Right renal pelvis (tissue), 4 donors: ENCODE measurements at places on chromosomes 2 and 18. TPM values are rescaled to one million over a fixed set of nuclear protein-coding genes. Genes with fewer than 3 reads are reported as not detected.

DNA sequence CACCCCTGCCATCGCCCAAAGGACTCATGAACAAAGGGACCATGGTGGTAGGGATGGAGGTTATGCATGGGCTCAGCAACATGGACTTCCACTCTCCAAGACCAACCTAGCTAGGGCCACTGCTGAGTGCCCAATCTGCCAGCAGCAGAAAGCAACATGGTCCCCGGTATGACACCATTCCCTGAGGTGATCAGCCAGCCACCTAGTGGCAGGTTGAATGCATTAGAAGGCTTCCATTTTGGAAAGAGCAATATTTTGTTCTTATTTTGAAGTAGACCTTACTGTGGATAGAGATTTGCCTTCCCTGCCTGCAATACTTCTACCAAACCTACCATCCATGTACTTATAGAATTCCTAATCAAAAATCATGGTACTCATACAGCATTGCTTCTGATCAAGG lies 99.8 kb downstream of the METTL4 start:
- DNase-seq: no peak

DNA sequence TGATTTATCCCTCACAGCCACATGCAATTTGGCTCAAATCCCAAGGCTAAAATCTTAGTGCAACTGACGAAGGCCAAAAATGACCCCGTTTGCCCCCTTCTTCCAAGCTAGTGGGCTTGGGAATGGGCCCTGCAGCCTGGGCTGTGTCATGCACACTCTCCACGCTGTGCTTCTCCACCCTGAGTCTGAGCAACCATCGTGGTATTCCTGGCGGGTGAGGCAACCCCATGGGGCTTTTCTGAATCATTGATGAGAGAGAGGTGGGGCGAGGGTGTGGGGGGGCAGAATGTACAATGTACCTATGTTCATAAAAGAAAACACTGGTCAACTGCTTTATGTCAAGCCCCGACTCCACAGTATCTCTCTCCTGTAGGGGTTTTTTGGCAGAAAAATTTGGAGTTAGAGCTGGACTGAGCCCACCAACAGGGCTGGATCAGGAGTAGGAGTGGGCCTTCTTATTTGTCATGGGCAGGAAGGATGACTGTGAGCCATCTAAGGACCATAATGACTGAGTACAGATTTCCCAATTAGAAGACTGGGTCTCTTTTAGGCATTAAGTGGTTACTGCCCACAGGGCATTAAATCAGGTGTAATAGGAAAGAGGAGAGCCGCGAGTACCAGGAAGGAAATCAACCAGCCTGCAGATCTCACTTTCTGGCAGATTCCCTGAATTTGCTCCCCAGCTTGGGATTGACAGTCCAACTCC lies 8.9 kb downstream of the SULT1C2 start:
- no peak for DNase-seq

DNA sequence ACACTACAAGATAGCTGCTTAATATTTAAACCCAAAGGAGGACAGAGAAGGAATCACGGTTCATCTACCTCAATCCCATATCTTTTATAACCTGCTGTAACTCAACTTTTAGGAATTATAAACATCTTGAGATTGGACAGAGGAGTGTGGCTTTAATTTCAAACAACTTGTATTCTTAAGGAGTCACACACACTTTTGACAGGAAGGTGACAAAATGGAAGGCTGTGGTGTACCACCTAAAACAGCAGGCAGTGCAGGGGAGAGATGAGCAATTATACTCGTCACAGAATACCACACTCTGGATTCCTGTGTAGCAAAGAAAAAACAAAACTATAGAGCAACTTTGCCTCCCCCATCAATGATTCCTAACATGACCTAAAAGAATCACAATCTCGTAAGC lies 194.8 kb downstream of the ZEB2 start:
- no peak for DNase-seq

The TM4SF20 gene
- 0.21 TPM for polyA plus RNA-seq

- DNase-seq: no peak
These were observed 52.0 kb downstream of the KIF5C start for GRCh38 chr2:148926981-148927401.

The GPBAR1 gene
- polyA plus RNA-seq: 2.1 TPM

GRCh38 chr2:60629305-60629662 lies 75.8 kb upstream of the BCL11A start:
- DNase-seq: no peak

The KCNG2 gene
- 0.52 TPM for polyA plus RNA-seq

GRCh38 chr2:99348173-99348572 lies 11.0 kb downstream of the EIF5B start:
- no peak for DNase-seq

DNA sequence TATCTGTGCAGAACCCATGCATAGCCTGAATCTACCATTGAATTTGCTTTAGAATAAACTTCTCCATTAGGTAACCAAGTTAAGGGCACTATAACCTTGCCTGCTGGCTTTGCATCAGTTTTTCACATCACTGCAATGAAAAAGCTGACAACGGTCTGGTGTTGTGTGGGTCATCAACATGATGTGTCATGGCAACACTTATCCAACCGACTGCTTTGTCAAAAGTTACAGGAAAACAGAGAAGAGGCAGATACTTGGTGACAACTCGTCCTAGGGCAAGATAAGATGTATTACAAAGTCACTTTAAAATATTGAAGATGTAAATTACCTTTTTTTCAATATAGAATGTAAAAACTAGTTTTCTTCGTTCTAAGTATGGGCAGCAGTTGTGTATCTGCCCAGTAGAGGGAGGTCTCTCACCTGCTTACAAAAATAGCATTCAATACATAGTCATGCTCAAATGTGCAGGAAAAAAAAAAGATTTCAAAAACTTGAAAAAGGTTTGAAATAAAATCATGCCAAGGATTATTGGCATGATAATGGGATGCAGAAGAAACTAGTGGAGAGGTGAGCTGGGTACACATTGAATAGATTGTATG lies 96.3 kb downstream of the EVA1A start:
- DNase-seq: no peak

The SDC1 gene
- polyA plus RNA-seq: 24.7 TPM

- no peak for DNase-seq
These were observed 99.8 kb downstream of the CACNB4 start for GRCh38 chr2:151999053-151999452.

DNA sequence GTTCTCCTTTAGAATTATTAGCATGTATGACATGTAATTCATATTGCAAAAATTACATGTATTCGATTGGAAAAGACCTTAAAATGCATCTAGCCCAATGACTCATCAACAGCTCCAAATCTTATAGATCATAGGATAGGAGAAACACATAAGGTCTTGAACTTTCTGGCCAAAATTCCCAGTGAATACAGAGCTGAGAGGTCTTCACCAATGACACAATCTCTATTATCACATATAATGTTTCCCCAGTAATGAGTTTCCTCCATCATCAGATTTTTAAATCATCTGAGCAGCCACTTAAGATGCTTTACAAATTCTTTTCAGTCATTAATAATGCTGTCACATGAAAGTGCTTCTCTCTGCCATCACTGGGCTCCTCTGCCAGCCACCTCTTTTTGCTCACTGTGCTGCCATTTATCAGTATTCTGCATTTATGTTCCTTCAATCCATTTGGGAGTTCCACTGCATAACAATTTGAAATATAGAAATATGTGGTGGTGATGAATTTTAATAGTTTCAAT lies 804.9 kb downstream of the SUCLG1 start:
- DNase-seq: no peak

GRCh38 chr18:36411745-36412168 lies 114.2 kb downstream of the FHOD3 start:
- no peak for DNase-seq

DNA sequence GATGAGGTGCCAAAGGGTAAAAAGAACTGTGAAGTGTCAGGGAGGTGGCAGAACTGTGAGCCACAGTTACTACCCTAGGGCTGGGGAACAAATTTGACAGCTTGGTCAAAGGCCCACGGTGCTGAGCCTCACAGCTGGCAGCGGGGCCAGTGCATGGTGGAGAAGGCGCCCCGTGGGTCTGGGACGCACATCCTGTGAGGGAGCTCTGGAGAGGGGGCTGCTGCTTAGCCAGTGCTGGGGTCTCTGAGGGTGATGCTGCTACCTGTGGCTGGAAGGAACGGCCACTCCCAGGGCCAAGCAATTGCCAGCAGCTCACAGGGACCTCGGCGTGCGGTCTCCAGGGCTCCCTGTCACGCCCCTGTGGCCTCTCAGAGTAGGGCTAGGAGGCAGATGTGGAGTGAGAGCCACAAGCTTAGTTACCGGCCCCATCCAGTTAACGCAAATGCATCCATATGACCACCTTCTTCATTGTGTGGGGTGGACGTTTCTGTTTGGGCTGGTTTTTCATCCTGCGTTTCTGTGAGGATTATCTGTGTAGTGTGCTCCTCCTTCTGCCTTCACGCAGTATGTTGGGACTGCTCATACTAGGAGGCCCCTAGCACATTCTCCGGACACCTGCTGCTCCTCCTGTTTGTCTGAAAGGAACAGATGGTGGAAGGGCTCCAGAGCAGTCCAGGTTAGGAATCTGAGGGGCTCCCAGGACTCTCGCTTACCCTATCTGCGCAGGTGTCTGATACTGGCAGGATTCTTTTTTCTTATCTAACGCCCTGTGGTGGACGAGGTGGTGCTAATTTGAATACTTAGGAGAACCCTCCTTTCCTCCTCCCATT lies 26.0 kb downstream of the STK25 start:
- DNase-seq: no peak

The ITGB6 gene
- polyA plus RNA-seq: 20.4 TPM

- DNase-seq: no peak
These were observed 34.9 kb downstream of the BCL2L11 start for GRCh38 chr2:111155610-111156009.

DNA sequence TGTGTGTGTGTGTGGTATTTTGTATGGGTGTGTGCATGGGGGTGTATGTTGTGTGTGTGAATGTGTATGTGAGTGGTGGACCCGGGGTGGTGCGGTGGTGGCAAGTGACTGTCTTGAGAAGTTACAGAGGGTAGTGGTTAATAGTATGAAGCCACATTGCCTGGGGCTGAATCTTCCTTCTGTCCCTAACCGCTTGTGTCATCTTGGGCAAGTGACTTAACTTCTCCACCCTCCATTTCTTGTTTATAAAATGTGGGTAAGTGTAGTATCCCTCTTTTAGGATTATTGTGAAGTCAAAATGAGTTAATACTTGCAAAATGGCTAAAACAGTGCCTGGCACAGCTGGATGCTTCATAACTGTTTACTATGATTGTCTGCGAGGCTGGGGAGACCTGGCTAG lies 63.5 kb downstream of the MYCN start:
- DNase-seq: no peak

The CENPA gene
- 16.6 TPM for polyA plus RNA-seq

DNA sequence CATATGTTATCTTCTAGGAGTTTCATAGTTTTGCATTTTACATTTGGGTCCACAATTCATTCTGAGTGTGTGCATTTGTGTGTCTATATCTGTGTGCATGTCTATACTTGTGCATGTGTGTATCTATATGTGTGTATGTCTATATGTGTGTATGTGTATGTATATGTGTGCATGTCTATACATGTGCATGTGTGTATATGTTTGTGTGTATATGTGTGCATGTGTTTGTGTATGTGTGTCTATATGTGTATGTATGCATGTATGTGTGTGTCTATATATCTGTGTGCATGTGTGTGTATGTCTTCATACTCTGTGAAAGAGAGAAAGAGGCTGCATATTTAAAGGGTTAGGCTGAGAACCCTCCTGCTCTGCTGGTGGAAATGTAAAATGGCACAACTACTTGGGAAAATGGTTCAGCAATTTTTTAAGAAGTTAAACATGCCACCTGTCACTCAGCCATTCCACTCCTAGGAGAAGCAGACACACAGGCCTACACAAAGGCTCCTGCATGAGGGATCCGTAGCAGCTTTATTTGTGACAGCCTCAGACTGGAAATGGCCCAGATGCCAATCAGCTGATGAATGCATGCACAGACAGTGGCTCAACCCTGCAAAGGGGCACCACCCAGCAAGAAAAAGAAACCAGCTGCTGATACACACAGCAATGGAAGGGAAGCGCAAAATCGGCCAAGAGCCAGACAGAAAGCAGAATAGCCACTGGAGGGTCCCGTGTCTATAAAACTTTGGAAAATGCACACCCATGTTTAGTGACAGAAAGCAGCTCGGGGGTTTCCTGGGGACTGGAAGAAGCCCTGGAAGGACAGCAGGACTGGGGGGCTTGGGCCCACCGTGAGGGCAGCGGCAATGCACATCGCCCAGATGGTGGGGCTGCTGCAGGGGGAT lies 146.8 kb downstream of the SEPTIN10 start:
- no peak for DNase-seq

The ADAM23 gene
- polyA plus RNA-seq: 6.6 TPM

DNA sequence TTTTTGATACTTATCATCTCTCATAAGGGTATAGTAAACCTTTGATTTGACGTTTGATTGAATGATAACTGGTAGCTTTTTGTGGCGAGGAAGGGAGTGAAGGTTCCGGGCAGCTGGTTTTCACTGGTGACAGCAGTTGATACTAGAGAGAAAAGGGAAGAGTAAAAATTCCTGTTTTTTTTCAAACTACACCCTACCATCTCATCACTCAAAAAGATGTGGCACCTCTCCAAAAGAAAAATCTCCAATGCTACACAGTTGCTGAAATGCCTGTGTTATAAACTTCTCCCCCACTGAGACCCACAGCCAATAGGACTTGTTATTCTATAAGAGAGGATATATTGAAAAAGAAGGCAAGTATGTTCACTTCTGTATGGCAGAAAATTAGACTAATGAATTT lies 154.0 kb downstream of the MAIP1 start:
- no peak for DNase-seq

- no peak for DNase-seq
These were observed 33.8 kb downstream of the TEX51 start for GRCh38 chr2:126932529-126932928.

The TMEM200C gene
- polyA plus RNA-seq: 1.0 TPM

DNA sequence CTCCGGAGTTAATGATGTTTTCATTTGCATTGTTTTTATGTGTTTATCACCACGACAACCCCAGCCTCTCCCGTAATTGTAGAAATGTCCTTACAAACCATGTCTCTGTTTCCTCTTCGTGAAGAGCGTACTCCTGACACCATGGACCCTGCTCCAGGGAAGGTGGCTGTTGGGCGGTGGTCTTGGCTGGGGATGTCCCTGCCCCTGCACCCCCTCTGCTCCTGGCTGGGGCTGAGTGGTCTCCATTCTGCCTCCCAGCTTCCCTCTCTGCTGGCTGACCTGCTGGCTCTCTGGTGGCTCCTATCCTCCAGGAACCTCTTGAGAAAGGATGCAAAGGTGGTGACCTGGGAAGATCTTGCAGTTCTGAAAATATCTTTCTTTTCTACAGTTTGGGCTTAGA lies 81.1 kb downstream of the ASB1 start:
- DNase-seq: no peak

DNA sequence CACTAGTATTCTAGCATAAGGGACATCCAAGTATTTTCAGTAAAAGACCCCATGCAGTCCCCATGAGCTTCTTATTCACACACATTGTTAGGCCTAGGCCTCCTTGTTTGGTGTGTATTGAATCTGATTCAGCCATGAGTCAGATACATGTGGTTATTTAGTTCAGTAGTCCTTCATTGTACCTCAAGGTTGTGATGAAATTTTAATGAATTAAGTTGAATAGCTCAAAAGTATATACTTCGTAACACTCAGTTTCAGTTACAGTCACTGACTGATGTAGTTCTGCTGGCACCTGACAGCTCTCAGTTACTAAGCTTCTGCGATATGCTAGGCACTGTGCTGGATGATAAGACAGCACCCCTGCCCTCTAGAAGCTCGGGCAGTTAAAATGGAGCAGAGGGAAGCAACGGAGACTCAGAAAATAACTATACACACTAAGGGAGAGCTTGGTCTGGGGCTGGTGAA lies 86.4 kb downstream of the XRCC5 start:
- no peak for DNase-seq

GRCh38 chr18:22827741-22828140 lies 105.4 kb upstream of the RBBP8 start:
- no peak for DNase-seq
